ENCODE measurements at places on chromosomes 7 and 10.
A peak's percentile ranks its signal among the peaks of the same experiment; 100 is the strongest.

GRCh38 chr10:102112210-102112817 lies 7.9 kb downstream of the LDB1 start:
- DNase-seq: no peak

GRCh38 chr10:73868655-73869195 lies 5.6 kb downstream of the CAMK2G start:
- DNase-seq: no peak

DNA sequence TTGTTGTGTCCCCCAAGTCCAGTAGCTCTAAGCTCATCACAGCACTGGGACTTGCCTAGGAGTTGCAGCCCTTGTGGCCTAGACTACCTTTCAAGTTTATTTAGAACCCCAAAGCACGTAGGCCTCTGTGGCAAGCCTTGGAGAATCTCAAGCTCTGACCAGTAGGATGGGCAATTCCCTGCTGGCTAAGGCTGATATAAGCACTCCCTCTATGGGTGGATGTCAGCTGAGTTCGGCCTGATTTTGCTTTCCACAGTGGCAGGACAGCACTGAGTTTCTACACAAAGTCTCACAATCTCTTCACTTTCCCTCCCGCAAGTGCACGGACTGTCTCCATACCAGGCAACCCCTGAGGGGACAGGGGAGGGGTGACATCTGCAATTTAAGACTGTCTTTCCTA lies 886.4 kb upstream of the LRRN3 start:
- DNase-seq: no peak

DNA sequence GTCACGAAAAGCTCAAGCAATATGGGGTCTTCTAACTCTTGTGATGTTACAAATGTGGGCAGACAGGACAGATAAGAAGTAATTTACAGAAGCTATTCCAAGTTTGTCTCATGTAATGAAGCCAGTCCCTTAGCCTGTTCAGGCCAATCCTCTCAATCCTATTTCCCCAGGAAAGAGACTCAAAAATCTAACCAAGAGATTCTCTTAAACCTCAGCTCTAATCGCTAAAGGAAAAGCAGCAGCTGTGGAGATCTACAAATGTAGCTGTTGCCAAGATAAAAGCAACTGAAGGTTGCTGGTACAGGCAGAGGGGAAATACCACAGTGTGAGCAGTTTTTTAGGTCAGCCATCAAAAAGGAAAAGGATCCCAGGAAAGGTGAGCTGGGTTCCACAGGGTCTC lies 39.3 kb downstream of the ANK3 start:
- no peak for DNase-seq

GRCh38 chr10:86642499-86642898 lies 11.8 kb upstream of the OPN4 start:
- no peak for DNase-seq

DNA sequence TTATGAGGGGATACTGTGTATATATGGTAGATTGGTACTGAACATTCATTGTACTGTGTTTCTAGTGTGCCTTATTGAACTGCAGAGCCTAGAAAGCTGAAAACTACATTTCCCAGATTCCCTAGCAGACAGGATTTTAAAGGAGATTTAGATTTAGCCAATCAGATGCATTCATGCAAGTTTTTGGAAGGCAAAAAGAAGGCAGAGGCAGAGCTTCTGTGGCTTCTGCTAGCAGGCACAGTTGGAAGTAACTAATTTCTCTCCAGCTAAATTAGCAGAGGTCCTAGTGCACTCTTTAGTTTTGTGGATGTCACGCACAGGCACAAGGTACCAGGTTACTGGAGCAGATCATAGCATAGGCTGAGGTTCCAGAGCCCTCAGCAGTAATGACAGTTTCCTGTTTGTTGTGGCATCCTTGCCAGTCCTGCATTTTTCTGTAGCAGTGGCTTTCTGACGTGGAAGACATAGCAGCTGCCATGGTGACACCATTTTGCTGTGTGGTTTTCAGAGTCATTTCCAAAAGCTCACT lies 83.7 kb upstream of the CCDC71L start:
- no peak for DNase-seq

GRCh38 chr7:105097619-105098018 lies 83.6 kb downstream of the KMT2E start:
- no peak for DNase-seq

DNA sequence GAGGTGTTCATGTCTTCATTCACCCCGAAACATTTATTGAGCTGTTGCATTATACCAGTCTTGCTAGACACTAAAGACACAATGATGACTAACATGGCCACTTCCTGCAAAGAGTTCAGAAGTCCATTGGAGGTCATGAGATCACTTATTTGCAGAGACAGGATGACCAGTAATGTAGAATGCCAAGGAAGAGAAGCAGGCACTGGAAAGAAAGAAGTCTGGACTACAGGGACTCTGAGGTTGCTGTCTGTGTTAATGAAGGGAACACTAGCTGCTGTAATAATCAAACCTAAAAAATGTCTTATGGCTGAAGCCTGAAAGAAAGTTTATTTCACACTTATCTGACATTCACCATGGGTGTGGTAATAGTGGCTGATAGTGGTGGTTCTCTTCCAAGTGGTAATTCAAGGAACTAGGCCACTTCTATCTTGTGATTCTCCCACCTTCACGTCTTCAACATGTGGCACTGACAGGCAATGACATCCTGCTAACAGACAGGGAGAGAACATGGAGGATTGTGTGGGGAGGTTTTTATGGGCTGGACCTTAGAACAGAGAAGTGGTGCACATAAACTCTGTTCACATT lies 89.2 kb upstream of the MKLN1 start:
- DNase-seq: no peak

- no peak for DNase-seq
Observed at GRCh38 chr10:72098836-72099599, 10.7 kb upstream of the SPOCK2 start.

DNA sequence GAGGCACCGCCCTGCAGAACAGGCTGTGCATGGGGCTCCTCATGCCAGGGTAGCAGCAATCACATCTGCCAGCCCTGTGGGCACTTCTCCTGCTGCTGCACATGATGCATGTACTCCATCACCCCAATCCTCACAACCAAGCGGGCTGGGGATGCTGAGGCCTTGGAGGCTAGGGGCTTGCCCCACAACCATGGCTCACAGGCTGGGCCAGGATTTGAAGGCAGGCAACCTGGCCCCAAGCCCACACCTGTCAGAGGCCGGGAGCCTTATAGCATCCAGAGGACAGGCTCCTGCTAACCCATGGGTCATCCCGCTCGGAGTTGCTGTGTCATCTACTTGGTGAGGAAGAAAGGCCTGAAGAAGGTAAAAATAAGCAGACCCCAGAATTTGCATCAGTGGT lies 2.2 kb downstream of the POLM start:
- DNase-seq: no peak

GRCh38 chr10:133135116-133135465 lies 24.9 kb upstream of the KNDC1 start:
- DNase-seq: no peak

GRCh38 chr7:101244375-101245146 lies at the start of gene FIS1:
Gene FIS1, minus strand, starts transcription at chr7:101245081. Its CDS starts 77 bp downstream, at chr7:101245004.
- peak; percentile 95 for DNase-seq

DNA sequence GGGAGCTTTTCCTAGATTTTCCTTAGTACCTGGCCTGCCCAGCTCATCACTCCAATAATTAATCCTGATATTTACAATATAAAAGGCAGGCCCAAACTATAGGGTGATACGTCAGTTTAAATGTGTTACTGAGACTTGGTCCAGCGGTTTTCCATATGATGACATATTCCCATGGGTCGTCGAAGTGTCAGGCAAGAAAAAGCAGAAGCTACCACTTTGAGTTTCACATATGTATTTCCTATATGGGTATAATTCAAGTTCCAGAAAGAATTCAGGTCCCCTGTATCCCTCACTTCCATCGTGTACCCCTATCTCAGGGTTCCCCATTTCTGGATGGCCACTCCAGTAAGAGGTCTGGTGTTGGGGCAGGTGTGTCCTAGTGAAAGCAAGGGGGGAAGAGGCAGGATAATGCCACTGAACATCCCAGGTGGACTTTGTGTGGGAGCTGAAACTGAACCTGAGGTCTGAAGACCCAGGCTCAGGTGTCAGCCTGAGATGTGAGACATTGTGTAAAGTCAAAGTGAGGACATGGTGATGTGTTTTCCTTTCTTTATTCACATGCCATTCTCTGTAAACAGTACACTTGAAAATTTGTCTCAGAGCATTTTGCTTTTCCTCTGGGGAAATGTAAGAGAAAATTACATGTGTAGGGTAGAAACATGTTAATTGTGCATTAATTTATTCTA lies 167.8 kb downstream of the PLXDC2 start:
- DNase-seq: no peak

- no peak for DNase-seq
Observed at GRCh38 chr10:87617503-87617902, 42.2 kb upstream of the PAPSS2 start.

- no peak for DNase-seq
Observed at GRCh38 chr7:90461219-90461618, 8.2 kb upstream of the PTTG1IP2 start.

GRCh38 chr7:48563334-48563733 lies 361.0 kb upstream of the CDC14C start:
- no peak for DNase-seq

GRCh38 chr7:142868986-142869415 lies 14.1 kb downstream of the EPHB6 start:
- no peak for DNase-seq

All from globus pallidus (tissue), 1 donor.